ENCODE measurements at places on chromosomes 12 and 14.

DNA sequence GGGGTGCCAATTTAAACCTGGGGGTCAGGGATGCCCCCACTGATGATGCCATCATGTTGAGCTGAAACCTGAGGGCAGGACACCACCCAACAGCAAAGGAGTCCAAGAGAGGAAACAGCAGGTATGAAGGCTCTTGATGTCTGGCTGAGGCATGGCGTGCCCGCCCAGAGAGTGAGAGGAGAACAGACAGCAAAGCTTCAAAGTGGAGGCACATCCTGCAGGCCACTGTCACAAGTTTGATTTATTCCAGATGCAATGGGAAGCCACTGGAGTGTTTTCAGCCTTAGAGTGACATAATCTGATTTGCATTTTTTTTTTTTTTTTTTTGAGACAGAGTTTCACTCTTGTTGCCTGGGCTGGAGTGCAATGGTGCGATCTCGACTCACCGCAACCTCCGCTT, 34.8 kb downstream of the IRF2BPL start:
- no peak for DNase-seq

DNA sequence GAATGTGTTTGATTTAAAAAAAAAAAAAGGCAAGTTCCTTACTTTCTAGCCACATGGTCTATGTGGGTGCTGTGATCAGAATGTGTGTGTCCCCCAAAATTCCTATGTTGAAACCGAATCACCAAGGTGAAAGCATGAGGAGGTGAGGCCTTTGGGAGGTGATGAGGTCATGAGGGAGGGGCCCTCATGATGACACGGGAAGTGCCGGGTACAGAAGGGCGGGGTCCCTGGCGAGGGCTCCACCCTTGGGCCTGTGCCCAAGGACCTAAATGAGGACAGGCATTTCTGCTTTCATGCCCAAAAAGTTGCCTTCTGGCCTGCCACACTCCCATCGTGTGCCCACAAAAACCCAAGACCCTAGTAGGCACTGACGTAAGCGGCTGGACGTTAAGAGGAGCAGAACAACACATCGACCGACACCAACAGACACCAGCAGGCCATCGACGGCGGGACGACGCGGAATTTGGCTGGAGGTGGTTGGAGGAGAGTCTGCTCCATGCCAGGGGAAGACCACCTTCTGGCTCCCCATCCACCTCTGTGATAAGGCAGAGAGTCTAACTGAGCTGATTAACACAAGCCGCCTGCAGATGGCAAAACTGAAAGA, 211.8 kb downstream of the FOXN3 start:
- DNase-seq: no peak

- DNase-seq: peak; percentile 76
Observed at GRCh38 chr12:132523576-132524331, 33.8 kb downstream of the FBRSL1 start.

DNA sequence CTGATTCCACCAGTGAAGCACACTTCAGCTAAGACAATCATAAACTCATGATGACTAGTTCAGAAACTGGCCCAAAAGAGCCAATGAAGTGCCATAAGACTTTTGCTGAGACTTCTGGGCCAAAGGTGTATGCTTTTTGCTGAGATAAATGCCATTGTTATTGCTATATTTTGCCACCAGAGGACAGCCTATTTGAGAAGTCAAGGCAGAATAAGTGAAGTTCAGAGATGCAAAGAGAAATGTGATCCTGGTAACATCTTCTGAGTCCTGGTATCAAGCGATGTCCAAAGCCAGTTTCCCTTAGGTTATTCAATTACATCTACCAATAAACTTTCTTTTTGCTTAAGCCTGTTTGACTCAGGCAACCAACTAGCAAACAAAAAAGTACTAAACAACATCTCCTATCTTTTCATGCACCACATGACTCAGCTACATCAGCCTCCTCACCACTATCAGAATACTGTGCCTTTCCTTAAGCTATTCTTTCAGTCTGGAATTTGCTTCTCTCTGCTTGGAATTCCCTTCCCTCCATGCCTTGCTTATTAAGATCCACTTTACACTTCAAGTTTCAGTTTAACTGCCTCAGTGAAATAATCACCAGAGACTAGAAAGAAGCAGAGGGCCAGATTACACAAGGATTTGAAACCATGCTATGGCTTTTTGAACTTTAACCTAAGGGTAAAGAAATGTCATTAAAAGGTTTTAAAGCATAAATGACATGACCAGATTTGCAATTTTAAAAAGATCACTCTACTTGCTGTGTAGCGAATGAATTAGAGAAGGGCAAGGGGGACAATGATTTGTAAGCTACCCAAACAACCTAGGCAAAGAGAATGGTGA, 14.0 kb downstream of the CRY1 start:
- peak; percentile 45 for DNase-seq

GRCh38 chr12:103809154-103809553, 31.9 kb downstream of the NT5DC3 start:
- DNase-seq: no peak

GRCh38 chr12:55724226-55724939, 4.2 kb downstream of the RDH5 start:
- peak; percentile 73 for DNase-seq

- no peak for DNase-seq
Observed at GRCh38 chr12:30361145-30361544, 334.5 kb downstream of the IPO8 start.

GRCh38 chr14:69910871-69911270, 31.7 kb downstream of the SMOC1 start:
- no peak for DNase-seq

- DNase-seq: no peak
Observed at GRCh38 chr12:82745063-82745674, 58.5 kb downstream of the TMTC2 start.

DNA sequence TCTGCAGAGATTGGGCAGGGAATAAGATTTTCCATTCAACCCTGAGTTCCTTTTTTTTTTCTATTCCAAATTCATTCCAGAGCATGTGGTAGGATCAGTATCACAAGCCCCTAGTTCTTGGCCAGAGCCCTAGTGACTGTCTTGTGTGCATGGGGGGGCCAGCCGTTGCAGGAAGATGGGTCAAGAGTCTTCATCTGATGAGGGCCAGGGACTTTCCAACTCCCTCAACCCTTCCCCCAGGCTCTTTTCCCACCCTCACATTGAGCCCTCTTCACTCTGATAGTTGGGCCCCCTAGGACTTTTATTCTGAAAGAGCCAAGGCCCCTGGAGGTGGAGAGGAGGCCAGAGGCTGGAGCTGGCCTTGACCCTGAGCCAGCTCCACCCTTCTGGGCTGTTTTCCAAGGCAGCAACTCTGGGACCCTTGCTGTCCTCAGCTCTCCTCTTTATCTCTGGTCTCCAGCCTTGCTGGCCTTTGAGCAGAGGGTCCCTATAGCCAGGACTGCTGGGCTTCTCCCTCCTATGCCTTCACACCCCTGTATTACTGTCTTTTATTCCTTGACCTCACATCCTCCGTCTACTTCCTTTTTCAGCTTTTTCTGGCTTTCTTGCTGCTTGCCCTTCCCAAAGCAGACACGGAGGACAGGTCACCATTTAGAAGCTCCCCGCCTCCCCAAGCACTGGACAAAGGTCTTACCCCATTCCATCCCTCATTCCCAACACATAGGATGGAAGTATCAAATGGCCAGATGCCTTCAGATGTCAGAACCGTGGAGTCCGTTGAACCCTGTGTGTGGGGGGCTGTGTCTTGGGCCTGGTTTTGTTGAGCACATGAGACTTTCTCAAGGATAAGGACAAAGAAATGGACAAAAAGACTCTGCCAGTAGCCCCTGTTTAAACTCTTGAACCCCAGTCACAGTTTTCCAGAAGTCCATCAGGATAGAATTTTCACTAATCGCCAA, 5.6 kb downstream of the RBP5 start:
- DNase-seq: no peak

DNA sequence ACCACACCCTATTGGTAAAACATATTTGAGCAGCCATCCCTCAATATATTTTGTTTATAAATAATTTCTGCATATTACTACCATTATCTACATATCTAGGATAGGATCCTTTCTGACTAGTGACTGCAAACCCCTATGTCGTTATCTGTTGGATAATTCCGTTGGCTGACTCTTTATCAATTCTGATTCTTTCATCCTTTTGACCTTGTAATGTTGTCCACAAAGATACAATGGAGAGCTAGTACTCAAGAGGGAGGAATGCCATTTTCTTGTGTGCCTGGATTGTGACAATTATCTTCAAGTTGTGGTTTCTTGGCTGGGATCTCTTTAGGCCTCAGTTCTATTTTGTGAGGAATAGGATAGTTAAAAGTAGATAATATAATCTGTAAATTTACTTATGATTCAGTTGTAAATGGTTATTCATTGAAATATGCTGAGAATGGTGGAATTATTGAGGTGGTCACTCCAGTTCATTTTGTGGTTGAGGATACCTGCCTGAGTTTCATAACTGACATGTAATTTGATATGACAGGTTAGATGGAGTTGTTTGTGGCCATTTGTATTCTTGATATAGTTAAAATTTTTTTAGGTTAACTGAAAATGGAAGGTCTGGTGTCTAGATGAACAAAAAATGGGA, 10.1 kb downstream of the CHST11 start:
- DNase-seq: no peak

DNA sequence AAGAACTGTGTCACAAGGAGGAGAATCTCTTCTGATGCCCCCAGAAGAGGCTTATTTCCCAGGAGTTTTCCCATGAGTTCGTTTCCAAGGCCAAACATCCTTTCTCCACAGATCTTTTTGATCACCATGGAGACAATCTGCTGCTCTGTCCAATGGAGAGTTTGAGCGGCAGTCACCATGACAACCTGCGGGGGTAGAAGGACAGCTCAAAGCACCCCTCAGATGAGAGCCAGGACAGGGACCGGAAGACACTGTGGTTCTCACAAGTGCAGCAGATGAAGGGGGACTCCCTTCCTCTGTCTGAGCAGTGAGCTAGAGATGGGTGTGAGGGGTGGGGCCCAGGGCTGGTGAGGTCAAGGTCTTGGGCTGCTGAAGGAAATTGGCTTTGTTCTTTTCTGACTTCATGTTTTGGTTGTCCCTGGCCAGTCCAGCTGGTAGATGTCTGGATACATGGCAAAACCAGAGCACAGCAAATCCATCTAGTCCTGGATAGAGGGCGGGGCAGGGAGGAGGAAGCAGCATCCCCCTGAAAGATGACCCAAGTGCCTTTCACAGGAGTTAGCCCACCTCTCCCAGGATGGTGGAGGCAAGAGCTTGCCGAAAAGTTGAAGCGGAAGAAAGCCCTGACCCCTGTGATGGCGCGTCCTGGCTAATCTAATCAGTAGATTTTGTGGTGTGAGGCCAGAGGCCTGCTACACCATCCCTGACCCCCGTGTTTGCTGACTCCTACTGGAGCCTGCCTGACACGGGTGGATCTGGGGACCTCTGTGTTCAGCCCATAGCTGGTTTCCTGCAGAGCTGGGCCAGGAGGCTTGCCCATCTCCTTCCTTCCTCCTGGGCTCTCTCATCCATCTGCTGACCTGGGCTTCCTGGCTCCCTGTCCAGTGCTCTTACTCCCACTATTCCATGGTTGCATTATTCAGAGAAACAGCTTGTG, 24.4 kb downstream of the DHRS2 start:
- DNase-seq: peak; percentile 63

GRCh38 chr12:2221030-2221621, 168.3 kb downstream of the CACNA1C start:
- DNase-seq: no peak

GRCh38 chr12:132795847-132796246, 32.8 kb downstream of the GOLGA3 start:
- no peak for DNase-seq

- no peak for DNase-seq
Observed at GRCh38 chr12:68234140-68234539, 8.5 kb upstream of the IL26 start.

- no peak for DNase-seq
Observed at GRCh38 chr12:47903151-47903611, 1.6 kb downstream of the VDR start.

DNA sequence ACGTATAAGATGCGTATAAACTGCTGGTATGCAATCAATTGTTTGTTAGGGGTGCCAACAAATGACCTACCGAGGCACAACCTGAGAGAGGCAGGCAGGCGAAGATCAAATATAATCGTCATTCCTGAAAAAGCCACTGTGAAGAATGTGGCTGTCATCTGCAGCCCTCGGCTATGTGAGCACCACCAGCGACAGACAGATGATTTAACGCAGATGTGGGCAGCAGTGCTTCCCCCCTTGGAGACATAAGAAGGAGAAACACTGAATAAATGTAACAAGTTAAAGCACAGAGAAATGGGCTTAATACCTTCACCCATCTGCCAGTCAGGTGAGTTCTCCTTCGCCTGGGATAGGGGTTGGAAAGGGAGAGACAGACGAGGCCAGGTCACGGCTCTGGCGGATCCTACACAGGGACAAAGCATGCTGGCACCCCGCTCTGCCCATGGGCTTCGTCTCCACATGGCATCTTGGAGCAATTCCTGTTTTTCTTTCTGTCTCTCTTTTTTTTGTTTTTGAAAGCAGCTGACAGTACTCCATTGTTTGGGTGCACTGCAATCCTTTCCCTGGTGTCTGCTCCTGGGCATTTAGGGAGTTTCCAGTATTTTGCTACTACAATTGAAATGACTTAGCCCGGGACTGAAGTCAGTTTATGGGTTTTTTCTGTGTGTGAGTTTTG, 28.1 kb downstream of the TNFAIP2 start:
- no peak for DNase-seq

GRCh38 chr12:52369809-52370208, 2.5 kb upstream of the KRT85 start:
- no peak for DNase-seq

- no peak for DNase-seq
Observed at GRCh38 chr14:102016420-102017090, 52.2 kb downstream of the DYNC1H1 start.

- no peak for DNase-seq
Observed at GRCh38 chr12:108146035-108146893, 17.2 kb downstream of the WSCD2 start.

DNA sequence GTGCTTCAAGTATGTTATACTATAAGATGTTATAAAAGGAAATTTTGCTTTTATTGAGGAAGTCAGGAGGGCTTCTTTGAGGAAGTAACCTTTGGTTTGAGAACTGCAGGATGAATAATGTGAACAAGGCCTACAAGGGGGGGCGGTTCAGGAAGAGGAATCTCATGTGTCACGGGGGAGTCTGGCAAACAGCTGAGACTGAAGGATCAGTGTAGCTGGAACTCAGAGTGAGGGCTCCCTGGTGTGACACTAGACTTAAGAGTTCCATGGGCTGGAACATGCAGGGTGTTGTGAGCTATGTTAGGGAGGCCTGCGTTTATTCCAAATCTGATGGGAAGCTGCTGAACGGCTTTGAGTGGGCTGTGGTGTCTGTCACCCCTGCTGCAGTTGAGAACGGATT, 62.3 kb downstream of the UNC79 start:
- DNase-seq: no peak

DNA sequence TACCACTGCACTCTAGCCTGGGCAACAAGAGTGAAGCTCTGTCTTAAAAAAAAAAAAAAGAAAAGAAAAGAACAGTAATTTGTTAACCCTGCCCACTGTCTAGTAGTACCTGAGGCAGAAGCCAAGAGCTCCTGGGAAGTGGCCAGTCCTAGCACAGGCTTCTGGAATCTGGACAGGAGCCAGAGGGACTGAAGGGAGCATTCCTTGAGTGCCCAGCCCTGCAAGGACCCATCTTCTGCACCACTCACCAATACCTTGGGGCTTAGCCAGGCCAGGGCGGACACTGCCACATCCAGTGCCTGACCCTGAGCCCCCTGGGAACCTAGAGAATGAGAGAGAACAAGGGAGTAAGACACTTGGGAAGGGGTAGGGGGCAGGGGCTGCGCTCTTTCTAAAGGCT, 33.7 kb downstream of the PARP2 start:
- no peak for DNase-seq
